GF-D8 (cell line): ENCODE measurements at places on chromosomes 2 and 18.

DNA sequence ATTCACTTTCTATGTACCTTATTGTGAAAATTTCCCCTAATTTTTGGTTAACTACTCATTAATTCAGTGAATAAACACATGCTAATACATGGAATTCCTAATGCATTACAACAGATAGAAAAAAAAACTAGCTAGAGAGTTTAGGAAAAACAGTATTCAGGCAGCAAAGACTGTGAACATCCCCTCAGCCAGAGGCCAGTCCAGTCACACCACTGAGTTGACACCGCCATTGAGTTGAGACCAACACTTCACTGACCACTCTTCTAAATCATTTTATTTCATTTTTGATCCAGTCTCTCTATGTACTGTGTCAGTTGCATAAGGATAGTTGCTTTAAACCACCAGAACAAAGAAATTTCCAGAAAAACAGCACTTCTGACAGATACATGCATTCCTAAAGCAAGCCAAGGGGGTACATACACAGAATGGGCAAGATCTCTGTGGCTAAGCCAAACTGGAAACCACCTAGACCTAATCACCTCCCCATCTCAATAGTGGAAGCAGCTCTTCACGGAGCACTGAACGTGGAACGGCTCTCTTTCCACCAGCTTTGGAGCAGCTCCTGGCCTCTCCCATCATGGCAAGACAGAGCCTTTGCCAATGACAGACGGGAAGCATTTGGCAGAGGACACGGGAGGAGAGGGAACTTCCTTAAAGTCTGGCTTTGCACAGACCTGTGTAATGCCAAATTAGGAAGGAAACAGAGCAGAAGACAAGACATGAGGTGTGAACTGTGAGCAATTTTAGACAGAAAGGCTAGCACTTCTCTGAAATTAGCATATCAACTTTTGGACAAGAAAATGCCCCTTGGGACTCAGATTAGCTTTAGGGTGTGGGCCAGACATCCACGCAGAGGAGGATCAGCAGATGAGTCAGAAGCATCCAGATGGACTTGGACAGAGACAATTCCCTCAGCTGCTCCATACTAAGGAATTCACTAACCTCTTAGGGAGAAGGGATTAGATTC lies 36.4 kb downstream of the CACNB4 start:
- DNase-seq: peak; percentile 24

- DNase-seq: no peak
Measured at GRCh38 chr2:135820003-135820618, 16.9 kb downstream of the LCT start.

- DNase-seq: no peak
Measured at GRCh38 chr2:53727921-53728320, 39.7 kb upstream of the CHAC2 start.

DNA sequence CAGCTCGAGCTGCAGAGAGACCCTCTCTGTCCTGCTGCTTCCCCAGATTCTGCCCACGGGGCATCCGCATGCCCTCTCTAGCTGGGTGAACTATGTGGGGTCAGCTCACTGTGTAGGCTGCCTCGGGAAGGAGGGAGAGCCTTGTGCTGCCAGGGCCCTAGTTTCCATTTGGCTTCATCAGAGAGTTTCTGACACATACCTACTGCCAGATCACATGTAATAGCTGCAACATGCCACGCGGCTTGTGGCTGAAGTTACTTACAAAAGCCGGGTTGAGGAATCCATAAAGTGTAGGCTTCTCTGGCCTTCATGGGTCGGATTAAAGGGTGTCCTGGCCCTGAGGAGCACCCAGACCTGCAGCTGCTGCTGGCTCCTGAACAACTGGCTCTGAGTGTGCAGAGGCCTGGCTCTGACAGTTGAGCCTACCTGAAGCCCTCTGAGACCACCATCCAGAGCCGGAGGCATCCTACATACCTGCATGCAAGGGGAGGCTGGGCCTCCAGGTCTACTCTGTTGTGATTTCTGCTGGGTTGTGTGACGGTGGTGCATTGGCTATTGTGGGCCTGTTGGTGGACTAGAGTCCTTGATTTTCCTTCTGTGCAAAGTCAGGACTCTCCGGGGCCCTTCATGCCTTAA lies 130.0 kb downstream of the SH3RF3 start:
- no peak for DNase-seq

DNA sequence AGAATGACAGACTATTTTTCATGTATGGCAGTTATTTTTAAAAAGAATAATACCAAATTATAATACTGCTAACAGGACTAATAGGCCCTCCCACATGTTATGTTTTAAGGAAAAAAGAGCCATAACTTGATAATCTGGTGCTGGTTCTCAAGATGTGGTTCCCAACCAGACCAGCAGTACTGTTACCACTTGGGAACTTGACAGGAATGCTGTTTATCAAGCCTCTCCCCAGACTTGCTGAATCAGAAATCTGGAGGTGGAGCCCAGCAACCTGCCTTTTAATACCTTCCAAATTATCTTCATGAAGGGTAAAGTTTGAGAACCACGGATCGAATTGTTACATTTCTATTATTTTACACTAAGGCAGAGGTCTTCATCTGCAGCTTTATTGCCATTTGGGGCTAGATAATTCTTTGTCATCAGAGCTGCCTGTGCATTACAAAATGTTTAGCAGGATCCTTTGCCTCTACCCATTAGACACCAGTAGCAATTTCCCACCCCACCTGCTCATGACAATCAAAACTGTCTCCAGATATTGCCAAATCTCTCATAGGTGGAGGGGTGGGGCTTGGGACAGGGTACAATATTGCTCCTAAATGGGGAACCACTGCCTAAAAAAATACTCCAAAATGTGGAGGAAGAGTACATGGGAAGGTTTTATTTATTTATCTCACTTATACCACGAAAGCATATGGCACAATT lies 629.6 kb downstream of the ARHGAP15 start:
- DNase-seq: no peak

DNA sequence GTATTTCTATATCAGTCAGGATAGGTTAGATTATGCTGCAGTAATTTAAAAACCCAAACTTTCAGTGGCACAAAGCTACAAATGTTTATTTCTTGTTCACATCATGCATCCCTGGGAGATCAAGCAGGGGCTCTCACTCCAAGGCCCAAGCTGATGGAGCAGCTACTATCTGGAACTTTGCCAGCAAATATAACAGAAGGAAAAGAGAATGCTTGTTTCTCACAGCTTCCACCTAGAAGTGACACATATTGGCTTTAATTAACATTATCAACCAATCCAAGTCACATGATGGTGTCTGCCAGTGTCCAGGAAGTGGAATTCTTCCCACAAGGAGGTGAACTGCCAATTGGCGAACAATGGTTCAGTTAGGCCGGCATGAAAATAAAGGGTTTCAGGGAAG lies 306.9 kb downstream of the BCL11A start:
- DNase-seq: no peak

GRCh38 chr2:12090590-12090989 lies 344.2 kb downstream of the LPIN1 start:
- no peak for DNase-seq

GRCh38 chr2:95719473-95720060 lies 127.8 kb downstream of the TRIM43 start:
- no peak for DNase-seq

- no peak for DNase-seq
Measured at GRCh38 chr2:201263779-201264178, 3.4 kb downstream of the CASP8 start.

DNA sequence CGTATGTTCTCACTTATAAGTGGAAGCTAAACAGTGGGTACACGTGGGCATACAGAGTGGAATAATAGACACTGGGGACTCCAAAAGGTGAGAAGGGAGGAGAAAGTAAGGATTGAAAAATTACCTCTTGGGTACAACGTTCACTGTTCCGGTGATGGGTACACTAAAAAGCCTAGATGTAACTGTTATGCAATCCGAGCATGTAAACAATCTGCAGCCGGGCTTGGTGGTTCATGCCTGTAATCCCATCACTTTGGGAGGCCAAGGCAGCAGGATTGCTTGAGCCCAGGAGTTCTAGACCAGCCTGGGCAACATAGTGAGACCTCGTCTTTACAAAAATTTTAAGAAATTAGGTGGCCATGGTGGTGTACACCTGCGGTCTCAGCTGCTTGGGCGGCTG lies 33.1 kb upstream of the TTR start:
- DNase-seq: no peak

DNA sequence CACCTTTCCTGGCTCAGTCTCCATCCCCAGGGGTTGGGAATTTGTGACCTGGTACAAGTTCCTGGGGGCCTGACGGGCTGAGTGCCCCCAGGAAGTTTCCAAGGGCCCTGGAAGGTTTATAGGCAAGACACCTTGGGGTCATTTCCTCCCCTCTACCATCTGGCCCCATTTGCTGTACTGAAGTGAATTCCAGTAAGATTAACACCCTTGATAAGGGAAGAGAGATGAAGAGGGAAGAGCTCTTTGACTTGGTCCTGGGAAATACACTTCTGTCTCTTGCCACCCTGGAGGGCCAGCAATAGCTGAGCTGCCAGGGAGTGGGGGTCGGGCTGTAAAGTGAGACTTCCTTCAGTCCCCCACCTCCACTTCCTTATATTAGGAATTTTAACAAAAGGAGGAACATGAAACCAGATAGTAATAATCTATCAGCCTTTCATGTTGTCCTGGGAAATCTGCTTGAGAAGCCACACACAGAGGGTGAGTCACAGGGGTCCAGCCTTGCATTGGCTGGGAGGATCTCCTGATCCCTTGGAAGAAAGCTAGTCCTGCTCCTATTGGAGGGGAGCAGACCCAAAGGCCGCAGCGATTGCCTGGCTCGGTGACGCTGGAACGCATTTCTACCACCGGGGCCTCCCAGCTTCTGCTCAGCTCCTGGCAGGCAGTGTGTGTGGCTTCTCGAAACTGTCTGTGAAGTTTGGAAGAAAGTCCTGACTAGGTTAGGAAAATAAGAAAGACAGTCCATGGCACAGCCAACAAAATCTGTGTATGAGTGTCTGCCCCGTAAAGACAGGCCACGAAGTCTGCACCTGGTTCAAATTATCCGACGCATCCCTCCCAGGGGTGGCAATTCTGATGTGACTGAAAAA lies 87.3 kb downstream of the ACAA2 start:
- DNase-seq: no peak

DNA sequence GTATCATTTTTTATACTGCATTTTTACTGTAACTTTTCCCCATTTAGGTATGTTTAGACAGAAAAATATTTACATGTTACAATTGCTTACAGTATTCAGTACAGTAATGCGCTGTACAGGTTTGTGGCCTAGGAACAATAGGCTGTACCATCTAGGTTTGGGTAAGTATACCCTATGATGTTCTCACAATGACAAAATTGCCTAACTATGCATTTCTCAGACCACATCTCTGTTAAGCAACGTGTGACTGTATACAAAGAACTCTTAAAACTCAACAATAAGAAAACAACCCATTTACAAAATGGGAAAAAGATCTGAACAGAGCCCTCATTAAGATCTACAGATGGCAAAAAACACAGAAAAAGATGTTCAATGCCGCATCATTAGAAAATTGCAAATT lies 29.4 kb downstream of the FAM210A start:
- DNase-seq: no peak

DNA sequence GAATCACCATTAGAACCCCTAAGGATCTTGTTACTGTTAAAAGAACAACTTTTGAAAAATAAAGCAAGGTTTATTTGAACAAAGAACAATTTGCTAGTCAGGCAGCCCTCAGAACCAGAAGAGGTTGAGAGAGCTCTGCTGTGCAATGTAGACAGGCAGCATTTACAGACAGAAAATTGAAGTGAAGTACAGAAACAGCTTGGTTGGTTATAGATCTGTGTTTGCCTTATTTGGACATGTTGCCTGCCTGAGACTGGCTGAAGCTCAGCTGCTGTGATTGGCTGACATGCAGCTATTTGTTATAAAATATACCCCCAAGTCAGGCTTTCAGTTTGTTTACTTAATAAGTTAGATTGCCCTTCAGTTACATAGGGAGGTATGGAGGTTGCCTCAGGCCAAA lies 12.5 kb downstream of the MSTN start:
- no peak for DNase-seq

GRCh38 chr2:81739966-81740365 lies 1435.4 kb upstream of the LRRTM1 start:
- DNase-seq: no peak

DNA sequence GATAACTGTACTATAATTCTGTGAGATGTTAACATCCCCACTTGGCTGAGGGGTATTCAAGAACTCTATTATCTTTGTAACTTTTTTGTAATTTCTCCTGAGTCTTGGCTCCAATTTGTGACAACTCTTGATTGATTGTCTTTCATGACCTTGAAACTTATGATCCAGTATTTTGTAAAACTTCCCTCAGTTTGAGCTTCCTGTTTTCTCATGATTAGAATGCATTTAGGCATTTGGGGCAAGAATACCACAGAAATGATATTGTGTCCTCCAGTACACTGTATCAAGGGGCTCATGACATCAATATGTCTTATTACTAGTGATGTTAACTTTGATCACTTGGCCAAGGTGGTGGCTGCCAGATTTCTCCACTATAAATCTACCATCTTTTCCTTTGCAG lies 37.4 kb downstream of the PNO1 start:
- no peak for DNase-seq

DNA sequence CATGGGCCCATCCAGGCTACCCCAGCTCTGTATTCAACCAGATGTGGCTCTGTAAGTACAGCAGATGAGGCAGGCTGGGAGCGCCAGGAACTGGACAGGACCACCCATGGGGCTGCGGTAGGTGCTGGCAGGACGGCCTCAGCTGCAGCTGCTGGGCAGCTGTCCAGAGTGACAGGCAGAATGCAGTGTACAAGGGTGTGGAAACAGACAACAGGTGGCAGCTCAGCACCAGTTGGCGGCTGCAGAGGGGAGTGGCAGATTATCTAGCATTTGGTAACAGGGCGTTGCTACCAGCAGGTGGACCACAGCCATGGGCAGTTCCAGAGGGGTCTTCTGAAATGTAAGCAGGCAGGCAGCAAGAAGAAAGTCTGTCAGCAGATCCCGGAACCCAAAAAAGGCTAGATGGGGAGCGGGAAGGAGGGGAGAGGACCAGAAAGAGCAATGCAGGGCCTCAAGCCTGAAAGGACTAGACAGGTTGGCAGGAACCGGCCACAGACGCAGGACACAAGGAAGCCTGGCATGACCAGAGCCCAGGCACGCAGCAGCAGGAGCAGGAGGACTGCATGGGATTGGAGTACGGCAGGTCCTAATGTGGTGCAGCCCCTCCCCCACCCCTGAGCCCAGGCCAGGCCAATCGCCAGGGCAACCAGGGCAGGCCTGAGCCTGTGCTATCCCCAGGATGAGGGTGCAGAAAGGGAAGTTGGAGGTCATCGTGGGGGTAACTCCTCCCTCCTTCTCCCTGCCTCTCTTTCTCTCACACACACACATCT lies 24.7 kb downstream of the PKDCC start:
- no peak for DNase-seq

DNA sequence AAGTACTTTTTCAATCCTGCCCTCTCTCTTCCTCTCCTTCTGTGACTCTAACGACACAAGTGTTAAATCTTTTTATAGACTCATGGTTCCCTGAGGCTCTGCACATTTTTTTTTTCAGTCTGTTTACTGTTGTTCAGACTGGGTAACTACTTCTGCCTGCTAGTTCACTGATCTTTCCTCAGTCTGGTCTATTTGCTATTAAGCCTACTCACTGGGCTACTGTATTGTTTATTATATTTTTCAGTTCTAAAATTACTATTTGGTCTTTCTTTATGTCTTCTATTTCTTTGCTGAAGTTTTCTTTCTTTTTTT lies 21.3 kb downstream of the PPP3R1 start:
- DNase-seq: no peak
